ENCODE measurements at places on chromosomes 5 and 9. TPM values are rescaled to one million over a fixed set of nuclear protein-coding genes. Genes with fewer than 3 reads are reported as not detected.

DNA sequence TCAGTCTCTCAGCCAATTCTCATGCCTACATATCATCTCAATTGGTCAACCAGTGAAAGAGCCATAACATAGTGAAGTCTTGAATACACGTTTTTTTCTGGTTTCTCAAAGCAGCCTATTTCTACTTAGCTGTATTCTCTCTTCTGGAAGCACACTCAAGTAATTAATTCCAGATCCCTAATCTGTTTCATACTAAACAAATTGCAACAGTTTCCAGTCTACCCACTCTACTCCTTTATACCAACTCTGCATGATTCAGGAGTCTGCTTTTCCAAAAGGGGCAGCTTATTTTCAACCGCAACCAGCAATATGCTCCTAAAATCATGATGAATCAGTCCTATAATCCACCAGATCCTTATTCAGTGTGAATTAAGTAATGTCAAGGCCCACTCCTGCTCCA lies 211.7 kb downstream of the TLE1 start:
- no peak for DNase-seq

GRCh38 chr9:94801234-94801633 lies 74.7 kb downstream of the AOPEP start:
- no peak for DNase-seq

DNA sequence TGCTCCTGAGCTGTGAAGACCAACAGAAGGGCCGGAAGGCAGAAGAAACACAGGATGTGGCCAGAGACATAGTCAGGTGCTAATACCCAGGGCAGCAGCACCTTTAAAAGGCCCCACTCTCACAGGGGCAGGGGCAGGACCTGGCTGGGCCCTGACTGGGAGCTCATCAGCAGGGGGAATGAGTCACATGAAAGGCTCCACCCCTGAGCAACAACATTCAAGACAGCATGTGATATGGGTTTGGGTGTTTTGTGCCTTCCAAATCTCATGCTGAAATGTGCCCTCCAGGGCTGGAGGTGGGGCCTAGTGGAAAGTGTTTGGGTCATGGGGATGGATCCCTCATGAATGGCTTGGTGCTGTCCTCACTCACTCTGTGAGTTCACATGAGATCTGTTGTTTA lies 181.7 kb downstream of the ERCC6L2 start:
- DNase-seq = no peak

DNA sequence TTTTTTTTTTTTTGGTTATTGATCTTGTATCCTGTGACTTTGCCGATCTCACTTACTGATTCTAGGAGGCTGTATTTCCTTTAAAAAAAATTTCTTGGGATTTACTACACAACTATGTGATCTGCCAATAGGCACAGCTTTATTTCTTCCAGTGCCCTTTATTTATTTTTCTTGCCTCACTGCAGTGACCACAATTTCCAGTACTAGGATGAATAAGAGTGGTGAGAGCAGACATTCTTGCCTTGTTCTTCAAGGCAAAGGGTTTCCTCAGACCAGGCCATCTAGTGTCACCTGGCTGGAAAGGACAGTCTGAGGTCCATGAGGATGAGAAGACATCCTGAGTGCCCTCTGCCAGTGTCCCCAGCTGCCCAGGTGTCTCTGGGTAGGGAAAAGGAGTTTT lies 265.4 kb downstream of the SPOCK1 start:
- DNase-seq = no peak

DNA sequence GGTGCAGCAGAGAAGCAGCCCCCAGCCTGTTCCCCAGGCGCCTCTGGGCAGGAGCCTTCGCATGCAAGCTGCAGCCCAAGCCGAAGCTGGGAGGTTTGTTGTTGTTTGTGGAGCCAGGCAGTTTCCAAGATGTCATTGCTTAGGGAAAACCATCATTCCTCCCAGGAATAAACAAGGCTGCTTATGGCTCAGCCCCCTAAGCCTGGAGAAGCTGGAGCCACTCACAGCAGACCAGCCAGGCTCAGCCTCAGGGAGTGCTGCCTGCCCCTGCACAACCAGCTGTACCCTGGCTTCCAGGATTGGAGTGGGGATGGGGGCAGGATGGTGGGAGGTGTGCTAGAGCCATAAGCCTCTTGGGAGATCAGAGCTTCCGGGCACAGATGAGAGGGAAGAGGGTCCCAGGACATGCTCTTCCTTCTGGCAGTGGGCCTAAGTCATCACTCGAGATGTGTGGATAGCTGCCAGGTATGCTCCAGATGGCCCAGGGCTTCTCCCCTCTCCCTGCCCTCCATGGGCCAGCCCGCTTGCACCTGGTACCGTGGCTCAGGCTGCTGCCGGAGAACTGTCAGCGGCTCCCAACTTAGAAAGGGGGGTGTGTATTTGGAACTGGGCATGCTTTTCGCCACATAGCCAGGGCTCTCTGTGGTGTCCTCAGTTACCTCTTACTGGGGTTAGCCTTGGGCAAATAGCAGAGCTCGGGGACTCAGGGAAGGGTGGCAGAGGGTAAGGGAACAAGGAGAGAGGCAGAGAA lies 105.2 kb downstream of the RGS3 start:
- DNase-seq = no peak

GRCh38 chr5:67896311-67896929 lies 319.1 kb upstream of the PIK3R1 start:
- no peak for DNase-seq

DNA sequence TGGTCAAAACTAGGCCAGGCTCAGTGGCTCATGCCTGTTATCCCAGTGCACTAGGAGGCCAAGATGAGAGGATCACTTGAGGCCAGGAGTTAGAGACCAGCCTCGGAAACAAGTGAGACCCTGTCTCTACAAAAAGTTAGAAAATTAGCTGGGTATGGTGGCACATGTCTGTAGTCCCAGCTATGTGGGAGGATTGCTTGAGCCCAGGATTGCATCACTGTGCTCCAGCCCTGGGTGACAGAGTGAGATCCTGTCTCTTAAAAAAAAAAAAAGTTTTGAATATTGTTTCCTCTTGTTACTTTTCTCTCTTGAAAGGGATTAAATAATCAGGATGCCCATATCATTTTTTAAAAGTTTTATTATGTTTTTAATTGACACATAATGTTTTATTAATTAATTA lies 7.6 kb downstream of the ARHGEF37 start:
- no peak for DNase-seq

- DNase-seq = no peak
These were observed 373.6 kb upstream of the COX7C start for GRCh38 chr5:86244153-86244552.

DNA sequence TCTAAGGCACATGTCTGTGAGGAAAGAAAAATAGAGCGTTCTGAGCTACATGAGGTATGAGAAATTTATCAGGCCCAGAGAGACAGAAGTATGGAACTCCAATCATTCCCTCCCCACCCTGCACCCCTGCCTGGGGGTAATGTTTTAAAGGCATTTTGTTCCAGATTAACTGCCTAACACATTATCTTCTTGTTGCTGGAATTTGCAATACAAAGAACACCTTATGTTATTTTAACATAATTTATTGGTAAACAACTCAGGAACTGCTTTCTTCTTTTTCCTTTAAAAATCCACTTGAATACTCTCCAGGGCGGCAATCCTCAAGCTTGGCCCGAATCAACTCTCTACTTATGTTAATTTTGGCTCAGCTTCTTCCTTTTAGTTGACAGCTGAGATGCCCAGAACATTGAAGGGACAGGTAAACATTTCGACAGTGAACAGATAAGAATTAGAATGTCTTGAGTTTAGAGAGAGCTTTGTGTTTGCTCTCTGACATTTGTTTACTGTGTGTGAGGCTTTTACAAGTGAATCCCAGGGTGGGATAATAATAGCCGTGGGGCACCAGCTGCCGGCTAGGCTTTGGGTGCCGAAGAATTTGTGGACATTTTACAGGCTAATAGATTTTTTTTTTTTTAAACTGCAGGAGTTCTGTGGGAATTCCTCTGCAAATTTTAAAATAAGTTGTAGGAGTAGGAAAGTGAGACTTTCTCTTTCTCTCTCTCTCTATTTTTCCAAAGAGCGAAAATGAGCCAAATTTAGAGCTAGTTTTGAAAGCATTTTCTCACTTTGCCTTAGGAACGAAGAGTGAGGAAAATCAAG lies 96.4 kb upstream of the TAF11L2 start:
- DNase-seq = no peak

- DNase-seq = no peak
These were observed 82.7 kb upstream of the TAF11L2 start for GRCh38 chr5:17415321-17415758.

DNA sequence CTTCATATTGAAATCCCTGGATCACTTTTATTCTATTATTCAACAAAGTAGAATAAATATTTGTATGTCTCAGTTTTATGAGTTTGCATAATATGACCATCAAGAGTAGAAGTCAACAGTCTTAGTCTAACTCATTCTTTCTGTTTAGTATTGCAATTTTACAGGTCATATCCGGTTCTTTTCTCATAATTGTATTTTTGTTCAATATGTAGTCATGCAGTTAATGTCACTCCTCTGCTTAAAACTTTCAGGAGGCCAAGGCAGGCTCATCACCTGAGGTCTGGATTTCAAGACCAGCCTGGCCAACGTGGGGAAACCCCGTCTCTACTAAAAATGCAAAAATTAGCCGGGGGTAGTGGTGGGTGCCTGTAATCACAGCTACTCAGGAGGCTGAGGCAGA lies 148.4 kb upstream of the TRPM3 start:
- no peak for DNase-seq

GRCh38 chr9:76534026-76534425 lies 75.0 kb downstream of the GCNT1 start:
- DNase-seq = no peak

- peak; percentile 70 for DNase-seq
These were observed at the start of gene NPR2 for GRCh38 chr9:35791297-35791921. Gene NPR2 (plus strand): TSS chr9:35791591. CDS start chr9:35792409, 818 bp downstream.

- peak; percentile 90 for DNase-seq
These were observed 43.6 kb downstream of the JADE2 start for GRCh38 chr5:134568761-134569695.

GRCh38 chr9:132826621-132827365 lies 51.3 kb downstream of the AK8 start:
- no peak for DNase-seq

DNA sequence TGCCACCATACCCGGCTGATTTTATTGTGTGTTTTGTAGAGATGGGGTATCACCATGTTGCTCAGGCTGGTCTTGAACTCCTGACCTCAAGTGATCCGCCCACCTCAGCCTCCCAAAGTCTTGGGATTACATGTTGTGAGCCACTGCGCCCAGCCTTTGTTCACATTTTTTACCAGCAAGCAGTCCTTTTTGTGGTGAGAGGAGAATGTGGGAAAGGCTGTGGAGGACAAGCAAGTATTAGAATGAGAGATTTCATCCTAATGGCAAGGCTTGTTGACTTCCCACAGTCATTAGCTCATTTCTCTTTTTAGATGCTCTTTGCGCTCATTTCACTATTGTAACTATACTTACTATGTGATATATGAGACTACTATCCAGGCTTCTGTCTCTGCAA lies 6.1 kb downstream of the IL31RA start:
- no peak for DNase-seq

- no peak for DNase-seq
These were observed 33.9 kb upstream of the JMY start for GRCh38 chr5:79202076-79202475.

- no peak for DNase-seq
These were observed 182.6 kb upstream of the ELL2 start for GRCh38 chr5:96144289-96144688.

DNA sequence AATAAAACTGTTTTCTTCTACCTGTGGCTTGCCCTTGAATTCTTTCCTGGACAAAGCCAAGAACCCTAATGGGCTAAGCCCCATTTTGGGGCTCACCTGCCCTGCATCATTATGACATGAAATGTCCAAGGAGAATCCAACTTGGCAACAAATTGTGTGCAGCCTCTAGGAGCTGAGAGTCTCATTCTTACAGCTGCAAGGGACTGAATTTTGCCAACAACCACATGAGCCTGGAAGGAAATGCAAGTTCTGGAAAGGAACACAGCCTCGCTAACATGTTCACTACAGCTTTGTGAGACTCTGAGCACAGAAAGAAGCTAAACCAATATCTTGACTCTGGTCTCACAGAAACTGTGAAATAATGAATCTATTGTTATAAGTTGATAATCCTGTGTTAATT lies 94.8 kb upstream of the CDH12 start:
- DNase-seq = no peak

DNA sequence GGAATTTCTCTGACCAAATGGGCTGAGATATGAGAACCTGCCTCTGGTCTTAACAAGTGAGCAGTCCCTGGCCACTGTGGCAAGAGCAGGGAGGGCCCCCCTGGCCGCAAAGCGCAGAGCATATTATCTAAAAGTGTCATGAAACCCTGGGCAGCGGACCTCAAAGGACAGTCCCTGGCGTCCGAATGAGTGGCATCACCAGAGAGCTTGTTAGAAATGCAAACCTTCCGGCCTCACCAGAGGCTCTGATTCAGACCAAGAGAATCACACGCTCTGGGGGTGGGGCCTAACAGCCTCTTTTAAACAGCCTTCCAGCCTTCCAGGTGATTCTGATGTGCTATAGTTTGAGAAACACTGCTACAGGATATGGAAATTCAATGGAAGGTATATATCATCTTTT lies 10.9 kb downstream of the PTPN3 start:
- no peak for DNase-seq

- DNase-seq = no peak
These were observed 54.0 kb upstream of the CTSL start for GRCh38 chr9:87671925-87672324.

- no peak for DNase-seq
These were observed 269.2 kb downstream of the ACTL7B start for GRCh38 chr9:108586471-108587139.

- peak; percentile 82 for DNase-seq
These were observed 131.5 kb upstream of the OTULINL start for GRCh38 chr5:14450018-14450524.

DNA sequence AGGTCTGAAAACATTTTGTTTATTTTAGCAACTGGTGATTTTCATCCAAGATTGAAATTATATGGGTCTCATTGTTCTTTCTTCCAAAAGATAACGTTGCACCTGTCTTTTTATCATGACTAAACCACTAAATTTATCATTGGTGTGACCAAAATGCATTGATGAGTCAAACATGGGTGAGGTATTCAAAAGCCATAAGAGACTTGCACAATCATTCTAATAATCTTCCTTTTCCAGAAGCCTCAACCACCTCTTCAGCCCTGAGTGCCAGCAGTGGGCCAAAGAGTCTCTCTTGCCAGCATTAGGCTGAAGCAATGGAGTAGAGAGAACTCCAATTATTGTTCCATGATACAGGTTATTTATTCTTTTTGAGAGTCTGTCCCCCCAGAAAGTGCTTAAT lies 198.9 kb downstream of the LURAP1L start:
- no peak for DNase-seq

GRCh38 chr5:42894057-42894456 lies 82.4 kb upstream of the SELENOP start:
- peak; percentile 59 for DNase-seq

GRCh38 chr9:81631218-81631745 lies 58.1 kb downstream of the TLE1 start:
- no peak for DNase-seq

GRCh38 chr9:92711844-92712243 lies 41.9 kb upstream of the IPPK start:
- no peak for DNase-seq

Gene MBLAC2
- 3.8 TPM for total RNA-seq

Gene THOC3
- total RNA-seq = 8.1 TPM

Gene FAM169A
- 3.0 TPM for total RNA-seq

Gene PAEP
- not detected for total RNA-seq

Gene IL13
- total RNA-seq = not detected

Gene IFNW1
- not detected for total RNA-seq

Gene ANKDD1B
- not detected for total RNA-seq

Gene SLC25A48
- not detected for total RNA-seq

Gene FLT4
- 5.6 TPM for total RNA-seq

Gene SLC2A8
- 16.6 TPM for total RNA-seq

Data from Right ventricle myocardium superior (tissue), 1 donor.